ENCODE measurements at places on chromosomes 1 and 21.

GRCh38 chr1:6222636-6223035 is 13.1 kb downstream of the ICMT start:
- no peak for DNase-seq

GRCh38 chr1:27395441-27396195 is 3.2 kb downstream of the GPR3 start:
- DNase-seq = no peak

DNA sequence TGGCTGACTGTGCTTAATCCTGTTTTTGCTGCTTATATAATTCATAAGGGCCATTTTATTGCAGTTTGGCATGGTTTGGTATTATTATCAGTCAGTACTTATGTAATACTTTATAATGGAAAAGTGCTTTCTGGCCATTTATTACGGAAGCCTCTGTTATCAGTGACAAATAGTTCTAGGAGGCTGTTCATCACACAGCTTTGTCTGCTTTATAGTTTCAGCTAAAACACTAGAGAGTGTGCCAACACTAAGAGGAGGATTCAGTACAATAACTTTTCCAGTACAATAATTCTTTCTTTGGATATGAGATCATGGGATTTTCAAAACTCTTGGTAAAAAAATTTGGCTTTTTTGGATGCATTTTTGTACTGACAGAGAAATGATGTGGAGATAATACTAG is 102.9 kb upstream of the PTGFR start:
- peak; percentile 52 for DNase-seq

DNA sequence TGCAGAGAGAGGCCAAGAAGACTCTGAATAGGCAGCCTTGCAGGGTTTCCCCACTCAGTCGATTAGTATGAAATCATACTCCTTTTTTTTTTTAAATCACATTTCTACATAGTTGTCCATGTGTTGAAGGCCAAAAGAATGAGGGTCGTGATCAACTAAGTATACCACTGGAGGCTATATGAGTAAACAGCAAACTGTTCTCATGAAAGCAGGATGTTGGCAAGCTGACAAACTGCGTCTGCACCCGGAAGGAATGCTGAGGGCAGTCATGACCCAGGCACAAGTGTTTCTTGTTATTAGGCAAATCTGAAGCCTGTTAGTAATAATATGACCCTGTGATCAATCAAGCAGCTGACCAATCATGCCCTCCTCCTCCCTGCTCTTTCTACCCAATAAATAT is 213.2 kb downstream of the USH2A start:
- no peak for DNase-seq

GRCh38 chr1:11484321-11484655 is 5.3 kb downstream of the DISP3 start:
- no peak for DNase-seq

- DNase-seq = no peak
Observed at GRCh38 chr1:9202240-9202870, 32.2 kb upstream of the H6PD start.

- no peak for DNase-seq
Observed at GRCh38 chr1:36871146-36871971, 163.0 kb downstream of the GRIK3 start.

DNA sequence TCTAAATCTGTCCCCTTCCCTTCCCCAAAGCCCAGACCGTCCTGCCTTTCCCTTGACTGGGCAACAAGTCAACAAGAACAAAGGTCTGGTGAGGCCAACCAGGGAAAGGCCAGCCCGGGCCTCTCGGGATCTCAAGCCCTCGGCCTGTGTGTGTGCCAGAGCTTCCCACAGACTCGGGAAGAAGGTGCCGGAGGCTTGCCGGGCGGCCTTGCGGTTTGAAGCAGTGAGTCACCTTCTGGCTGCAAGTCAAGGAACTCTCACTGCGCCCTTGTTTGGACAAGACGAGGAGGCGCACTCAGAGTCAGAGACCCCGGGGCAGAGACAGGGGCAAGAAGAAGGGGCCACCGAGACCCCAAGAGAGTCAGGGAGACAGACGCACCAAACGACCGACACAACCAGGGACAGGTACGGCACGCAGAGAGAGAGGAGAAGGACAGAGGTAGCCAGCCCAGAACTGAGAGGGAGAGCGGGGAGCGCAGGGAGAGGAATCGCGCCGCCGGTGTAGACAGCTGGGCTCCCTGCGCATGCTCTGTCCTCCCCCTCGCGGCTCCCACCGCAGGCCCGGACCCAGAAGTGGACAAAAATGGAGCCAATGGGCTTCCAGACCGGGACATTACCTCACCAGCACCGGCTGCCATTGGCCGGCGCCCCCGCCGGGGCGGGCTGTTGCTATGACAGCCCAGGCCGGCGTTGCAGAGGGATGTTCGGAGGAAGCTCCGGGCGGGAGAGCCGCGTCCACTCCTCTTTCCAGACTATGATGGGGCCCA is 66.6 kb upstream of the LAPTM5 start:
- peak; percentile 97 for DNase-seq

- DNase-seq = no peak
Observed at GRCh38 chr1:81406292-81406999, 394.3 kb upstream of the ADGRL2 start.

DNA sequence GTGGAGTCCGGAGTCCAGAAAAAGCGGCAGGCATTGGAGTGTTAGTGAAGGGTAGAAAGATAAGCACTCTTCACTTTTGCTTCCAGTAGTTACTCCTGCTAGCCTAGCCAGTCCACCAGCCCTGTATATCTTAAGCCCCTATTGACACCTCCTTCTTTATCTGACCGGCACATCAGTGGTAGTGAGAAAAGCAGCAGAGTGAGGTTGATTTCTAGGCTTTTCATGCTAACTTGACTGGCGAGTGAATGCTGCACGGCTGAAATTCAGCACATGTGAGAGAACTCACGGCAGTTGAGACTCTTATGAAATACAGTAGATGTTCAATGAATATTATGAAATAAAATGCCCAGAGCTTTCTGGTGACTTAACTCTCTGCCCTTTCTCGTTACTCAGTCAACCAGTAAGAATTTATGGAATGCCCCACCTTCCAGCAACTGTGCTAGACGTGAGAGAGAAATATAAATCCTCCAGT is 128.2 kb downstream of the CACHD1 start:
- DNase-seq = peak; percentile 64

- no peak for DNase-seq
Observed at GRCh38 chr1:107871687-107872395, 93.1 kb downstream of the VAV3 start.

- no peak for DNase-seq
Observed at GRCh38 chr21:36761685-36762084, 62.8 kb downstream of the SIM2 start.

DNA sequence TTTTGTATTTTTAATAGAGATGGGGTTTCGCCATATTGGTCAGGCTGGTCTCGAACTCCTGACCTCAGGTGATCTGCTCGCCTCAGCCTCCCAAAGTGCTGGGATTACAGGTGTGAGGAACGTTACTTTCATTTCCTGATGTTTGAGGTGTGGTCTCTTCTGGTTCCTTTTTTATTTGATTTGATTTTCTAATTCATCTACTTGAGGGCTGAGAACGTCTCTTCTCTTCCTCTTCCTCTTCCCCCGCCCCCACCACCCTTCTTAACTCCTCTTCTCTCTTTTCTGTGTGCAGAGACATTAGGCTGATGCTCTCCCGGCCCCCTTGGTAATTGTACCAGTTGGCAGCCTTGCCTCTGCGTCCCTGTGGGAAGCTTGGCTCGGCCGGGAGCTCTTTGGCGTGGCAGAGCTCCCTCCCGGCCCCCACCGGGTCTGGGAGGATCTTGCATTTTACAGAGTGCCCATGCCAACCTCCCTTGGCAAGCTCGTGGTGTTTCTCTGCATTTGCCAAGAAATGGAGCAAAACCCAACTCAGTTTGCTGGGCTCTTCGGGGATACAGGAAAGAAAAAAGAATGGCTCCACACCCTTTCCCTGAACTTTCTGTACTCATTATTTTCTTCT is 19.9 kb downstream of the CRYAA start:
- DNase-seq = no peak

GRCh38 chr1:113103048-113103447 is 30.1 kb downstream of the LRIG2 start:
- DNase-seq = no peak

DNA sequence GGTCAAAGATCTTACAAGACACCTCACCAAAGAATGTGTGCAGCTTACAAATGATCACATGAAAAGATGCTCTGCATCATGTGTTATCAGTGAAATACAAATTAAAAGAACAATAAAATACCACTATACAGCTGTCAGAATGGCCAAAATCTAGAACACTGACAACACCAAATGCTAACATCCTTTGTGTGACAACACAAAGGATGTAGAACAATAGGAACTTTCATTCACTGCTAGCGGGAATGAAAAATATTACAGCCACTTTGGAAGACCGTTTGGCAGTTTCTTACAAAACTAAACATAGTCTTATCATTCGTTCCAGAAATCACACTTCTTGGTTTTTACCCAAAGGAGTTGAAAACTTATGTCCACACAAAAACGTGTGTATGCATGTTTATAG is 20.6 kb upstream of the SELP start:
- DNase-seq = no peak

- no peak for DNase-seq
Observed at GRCh38 chr1:60886793-60887331, 195.5 kb upstream of the NFIA start.

DNA sequence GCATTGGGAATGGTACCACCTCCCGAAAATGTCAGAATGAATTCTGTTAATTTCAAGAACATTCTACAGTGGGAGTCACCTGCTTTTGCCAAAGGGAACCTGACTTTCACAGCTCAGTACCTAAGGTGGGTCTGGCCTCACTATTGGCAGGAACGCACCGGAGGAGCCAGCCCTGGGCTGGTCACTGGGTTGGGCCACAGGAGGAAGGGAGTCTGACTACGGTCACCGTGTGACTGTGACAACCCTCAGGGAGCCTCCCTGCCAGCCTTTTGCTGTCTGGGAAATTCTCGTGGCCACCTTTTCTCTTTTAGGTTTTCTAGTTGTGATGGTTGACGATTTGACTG is 2.2 kb downstream of the IL10RB start:
- DNase-seq = no peak

- DNase-seq = no peak
Observed at GRCh38 chr1:218658269-218658668, 313.1 kb downstream of the TGFB2 start.

GRCh38 chr21:26837539-26837938 is 7.7 kb downstream of the ADAMTS1 start:
- DNase-seq = no peak

DNA sequence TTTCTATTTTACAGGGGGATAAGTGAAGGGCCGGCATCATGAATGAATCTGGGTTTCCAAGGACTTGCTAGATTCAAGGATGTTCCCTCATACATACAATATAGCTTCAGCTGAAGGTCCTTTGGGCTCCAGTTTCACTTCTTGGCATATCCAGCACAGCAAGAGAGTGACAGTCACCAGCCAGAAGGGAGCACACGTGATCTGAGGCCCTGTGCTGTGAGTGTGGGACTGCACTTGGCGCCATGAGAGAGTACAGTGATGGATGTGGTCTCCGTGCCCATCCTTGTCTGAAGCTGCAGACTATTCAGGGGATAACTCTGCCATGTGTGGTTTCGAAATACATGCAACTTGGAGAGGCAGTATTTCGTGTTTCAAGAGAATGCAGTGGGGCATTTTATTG is 159.7 kb upstream of the DSCAM start:
- no peak for DNase-seq

DNA sequence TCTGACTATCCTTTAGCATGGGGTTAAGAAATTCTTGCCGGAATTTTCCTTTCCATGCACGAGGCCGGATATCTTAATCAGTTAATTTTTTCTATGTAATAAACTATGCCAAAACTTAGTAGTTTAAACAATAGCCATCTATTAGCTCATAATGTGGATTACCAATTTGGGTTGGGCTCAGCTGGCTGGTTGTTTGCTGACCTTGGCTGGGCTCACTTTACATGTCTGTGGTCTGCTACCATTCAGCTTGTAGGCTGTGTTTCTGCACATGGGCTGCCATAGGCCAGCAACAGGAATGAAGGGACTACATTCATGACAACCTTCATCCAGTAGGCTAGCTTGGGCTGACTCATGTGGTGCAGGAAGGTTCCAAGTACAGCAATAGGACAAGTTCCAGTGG is 56.0 kb upstream of the NTPCR start:
- DNase-seq = no peak

DNA sequence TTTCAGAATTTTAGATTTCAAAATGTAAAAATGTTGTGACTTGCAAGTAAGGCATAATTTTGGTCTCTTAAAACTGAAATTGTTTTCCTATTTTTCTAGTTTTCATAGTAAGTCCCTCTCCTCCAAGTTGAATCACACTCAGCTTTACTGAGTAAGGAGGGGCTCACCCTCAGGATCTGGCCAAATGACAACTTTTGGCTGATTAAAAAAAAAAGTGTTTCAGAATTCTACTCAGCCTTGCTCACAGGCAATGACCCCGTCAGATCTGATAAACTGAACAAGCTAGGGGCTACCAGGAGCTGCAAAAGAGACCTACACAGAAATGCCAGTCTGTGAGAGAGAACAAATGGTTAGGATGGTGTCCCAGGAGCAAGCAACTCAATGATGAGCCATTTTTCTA is 159.8 kb downstream of the PBX1 start:
- no peak for DNase-seq

DNA sequence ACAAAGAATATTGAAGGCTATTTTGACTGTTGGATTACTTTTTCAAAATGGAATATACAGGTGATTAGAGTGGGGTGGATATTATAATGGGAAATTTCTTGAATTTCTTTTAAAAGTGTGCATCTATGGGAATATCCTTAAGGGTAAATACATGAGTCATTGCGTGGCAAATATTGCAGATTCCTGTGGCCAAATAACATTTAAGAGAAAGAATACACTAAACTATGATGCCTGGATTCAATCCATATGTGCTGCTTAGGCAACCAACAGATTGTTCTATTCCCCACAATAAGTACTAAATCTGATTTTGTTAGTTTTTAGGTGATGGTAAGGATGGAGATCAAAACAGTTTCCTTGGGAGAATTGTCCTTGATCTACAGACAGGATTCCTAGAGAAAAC is 119.5 kb downstream of the HMCN1 start:
- DNase-seq = peak; percentile 76
